ENCODE measurements at places on chromosomes 5 and 9.

DNA sequence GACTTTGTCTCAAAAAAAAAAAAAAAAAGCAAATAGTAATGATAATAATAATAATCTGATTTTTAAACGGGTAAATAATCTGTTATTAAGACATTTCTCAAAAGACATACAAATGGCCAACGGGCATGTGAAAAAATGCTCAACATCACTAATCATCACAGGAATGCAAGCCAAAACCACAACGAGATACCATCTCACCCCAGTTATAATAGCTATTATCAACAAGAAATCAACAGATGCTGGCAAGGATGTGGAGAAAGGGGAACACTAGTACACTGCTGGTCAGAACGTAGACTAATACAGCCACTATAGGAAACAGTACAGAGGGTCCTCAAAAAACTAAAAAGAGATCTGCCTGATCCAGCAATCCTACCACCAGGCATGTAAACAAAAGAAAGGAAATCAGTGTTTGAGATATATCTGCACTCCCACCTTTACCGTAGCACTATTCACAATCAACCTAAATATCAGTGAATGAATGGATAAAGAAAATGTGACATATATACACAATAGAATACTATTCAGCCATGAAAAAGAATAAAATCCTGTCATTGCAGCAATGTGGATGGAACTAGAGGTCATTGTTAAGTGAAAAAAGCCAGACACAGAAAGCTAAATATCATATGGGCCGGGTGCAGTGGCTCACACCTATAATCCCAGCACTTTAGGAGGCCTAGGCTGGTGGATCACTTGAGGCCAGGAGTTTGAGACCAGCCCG, 24.9 kb downstream of the VAV2 start:
- no peak for DNase-seq

- DNase-seq, result no peak
Observed at GRCh38 chr5:153818626-153819025, 220.1 kb downstream of the FAM114A2 start.

- DNase-seq, result peak; percentile 54
Observed at GRCh38 chr5:92518318-92518904, 1062.6 kb downstream of the NR2F1-AS1 start.

- no peak for DNase-seq
Observed at GRCh38 chr9:130663977-130664250, 480 bp upstream of the PRDM12 start.

DNA sequence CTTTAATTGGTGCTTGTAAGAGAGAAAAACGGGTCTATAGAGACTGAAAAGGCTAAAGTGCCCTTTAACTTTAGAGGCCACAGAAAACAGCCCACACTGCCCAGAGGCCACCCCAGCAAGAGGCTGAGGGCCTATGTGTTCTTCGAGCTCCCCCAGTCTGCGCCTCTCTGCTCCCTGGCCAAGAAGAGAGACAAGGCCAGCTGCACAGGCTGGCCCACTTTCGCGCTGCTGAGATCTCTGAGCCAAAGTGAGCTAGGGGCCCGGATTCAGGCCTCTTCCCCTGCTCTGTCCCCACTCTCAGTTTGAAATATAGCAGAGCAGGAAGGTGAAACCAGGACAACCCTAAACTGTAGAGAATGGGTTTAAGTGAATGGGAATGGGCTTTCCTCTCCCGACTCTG, 132.0 kb upstream of the TRIM32 start:
- no peak for DNase-seq

GRCh38 chr9:137127301-137128157, 11.4 kb upstream of the GRIN1 start:
- peak; percentile 86 for DNase-seq

DNA sequence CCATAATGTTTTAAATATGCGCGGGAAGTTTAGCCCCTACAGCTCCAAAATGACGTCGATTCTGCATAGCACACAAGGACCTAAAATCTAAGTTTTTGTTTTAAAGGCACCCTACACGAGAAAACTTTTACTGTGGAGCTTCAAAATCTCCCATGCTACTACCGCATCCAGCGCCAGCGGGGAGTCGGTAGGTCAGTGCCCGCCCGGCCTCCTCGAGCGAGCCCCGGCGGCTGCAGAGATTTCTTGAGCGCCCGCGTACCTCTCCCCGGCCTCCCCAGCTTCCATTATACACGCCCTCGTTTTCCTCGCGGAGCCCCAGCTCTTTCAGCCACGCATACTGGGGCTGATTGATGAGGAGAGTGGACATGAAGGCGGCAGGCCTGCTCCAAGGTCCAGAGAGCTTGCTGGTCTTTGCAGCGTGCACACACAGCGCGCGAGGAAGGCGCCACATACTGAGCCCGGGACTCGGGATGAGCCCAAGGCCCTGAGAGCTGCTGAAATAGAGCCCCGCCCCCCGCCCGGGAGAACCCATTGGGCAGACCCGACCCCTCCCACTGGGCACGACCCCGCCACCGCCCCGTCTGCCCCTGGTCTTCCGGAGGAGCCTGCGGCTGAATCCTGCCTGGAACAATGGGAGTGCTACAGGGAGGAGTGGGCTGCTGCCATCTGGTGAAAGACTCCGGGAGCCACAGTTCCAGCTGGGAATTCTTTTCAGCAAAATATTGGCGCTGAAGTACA, at the start of gene ALDH7A1:
ALDH7A1 (minus strand) TSS at position 472 of the 738 bp plus-strand sequence; CDS start at position 451, 21 bp downstream.
- DNase-seq, result no peak

- DNase-seq, result peak; percentile 34
Observed at GRCh38 chr5:175444060-175444904, at the start of gene DRD1. Gene DRD1, minus strand, starts transcription at chr5:175444182. Its CDS starts 1,083 bp downstream, at chr5:175443099.

GRCh38 chr5:169974121-169974770, 6.0 kb downstream of the INSYN2B start:
- DNase-seq, result no peak

DNA sequence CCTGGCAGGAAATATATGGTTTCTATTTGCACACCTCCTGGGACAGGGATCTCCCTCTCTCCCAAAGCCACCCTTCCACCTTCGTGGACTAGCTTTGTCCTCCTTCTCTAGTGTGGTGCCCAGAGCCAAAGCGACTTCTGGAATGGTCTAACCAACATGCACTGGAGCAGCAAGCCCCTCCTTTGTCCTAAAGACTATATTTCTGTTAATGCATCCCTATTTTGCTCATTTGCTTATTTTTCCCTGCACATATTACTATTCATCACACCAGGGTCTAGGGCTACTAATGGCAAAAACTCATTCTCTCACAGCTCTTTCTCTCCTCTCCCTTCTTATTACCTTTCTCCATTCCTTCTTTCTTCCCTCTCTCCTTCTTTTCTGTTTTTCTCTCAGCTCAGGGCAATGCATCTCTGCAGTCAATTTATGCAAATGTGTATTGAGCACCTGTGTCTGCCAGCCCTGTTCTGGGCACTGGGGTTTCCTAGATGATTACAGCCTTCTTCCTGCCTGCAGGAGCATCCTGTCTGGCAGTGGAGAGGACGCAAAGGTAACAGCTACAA, 2.8 kb upstream of the NEURL1B start:
- no peak for DNase-seq

- no peak for DNase-seq
Observed at GRCh38 chr5:155274484-155274883, 260.9 kb downstream of the KIF4B start.

DNA sequence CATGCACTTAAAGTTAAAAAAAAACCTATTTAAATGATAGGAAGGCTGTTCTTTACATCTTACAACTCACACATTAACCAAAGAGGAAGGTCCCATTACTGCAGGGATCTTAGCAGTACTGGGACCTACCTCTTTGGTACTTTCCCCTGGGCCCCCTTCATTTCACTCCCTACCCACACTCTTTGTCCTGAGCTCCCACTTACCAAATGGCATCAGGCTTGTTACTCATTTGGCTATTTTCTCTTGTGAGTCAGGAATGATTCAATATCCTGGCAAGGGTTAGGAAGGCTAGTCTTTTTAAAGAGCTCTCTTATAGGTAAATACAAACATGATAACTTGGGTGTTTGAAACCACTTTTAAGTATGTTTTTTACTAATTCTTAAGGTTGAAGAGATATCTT, 117.4 kb upstream of the ELL2 start:
- no peak for DNase-seq

GRCh38 chr5:6235726-6236125, 142.6 kb downstream of the MED10 start:
- DNase-seq, result no peak

DNA sequence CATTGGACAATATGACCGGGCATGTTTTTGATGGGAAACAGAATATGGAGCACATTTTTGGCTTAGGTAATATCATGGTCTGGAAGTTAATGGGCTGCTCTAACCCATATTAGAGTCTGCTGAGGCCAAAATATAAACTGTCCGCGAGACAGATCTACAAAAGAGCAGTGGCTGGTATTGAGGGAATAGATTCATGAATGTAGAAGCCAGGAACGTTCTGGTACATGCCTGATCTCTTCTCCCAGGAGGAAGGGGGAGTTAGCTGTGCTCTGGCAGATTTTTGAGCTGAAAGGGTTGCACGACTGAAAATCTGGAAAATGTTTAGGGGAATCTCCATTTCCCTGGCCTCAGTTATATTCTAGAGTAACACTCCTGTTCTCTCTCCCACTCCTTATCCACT, 42.9 kb upstream of the ZFR start:
- no peak for DNase-seq

DNA sequence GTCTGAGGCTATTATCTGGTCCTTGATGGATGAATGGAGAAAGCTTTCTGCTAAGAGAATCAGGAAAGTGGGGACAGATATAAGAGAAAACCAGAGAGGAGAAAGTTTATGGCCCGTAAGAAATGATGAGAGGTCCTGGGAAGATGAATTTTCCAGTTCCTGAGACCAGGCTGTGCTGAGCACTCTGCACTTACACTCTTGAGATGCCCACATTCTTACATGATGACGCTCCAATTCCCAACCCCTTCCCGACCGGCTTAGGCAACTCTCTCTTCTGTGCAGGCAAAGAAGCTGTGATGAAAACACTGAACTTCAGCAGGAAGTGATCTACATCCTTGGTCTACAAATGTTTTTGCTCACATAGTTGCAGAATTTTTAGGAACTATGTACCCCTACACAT, 417.0 kb downstream of the ARHGEF28 start:
- DNase-seq, result no peak

GRCh38 chr5:132782101-132782500, 5.1 kb upstream of the SEPTIN8 start:
- no peak for DNase-seq

GRCh38 chr5:87361536-87362213, 51.1 kb downstream of the CCNH start:
- no peak for DNase-seq

GRCh38 chr5:134099939-134100282, 14.6 kb upstream of the TCF7 start:
- DNase-seq, result no peak

GRCh38 chr9:37284636-37285035, 137.9 kb upstream of the GRHPR start:
- peak; percentile 49 for DNase-seq

DNA sequence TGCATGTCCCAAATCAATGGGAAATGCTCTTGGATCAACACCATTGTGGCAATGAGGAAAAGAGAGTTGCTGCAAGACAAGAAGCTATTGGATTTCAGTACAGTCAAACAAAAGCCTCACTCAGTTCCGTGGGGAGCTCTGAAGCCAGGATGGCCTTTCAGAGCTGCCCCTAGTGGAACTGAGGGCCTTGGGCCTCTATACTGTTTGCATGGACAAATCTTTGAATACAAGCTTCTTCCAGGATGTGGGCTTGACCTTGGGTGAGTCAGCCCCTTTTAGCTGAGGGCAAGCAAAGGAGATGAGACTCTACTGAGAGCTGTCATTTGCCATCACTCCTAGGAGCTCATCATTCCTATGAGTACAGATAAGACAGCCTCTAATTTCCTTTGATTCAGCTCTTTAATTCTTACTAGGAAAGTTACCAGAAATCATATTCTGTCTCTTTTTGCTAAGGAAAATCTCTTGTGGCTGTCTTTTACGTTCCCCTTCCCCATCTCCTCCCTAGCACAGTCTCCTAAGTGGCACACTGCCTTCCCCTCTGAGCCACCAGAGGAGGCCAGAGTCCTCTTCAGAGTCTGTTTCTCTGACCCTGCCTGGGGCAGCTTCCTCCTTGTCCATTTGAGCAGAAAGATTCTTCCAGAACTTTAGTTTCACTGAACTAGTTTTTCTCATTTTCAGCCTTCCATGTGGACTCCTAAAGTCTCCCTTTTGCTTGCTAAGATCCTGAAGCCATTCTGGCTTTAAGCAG, 168.8 kb upstream of the POC5 start:
- DNase-seq, result peak; percentile 12

GRCh38 chr9:96875461-96876142, 21.3 kb upstream of the ZNF782 start:
- DNase-seq, result peak; percentile 85

GRCh38 chr9:81690251-81690851, 1.0 kb upstream of the TLE1 start:
- no peak for DNase-seq

DNA sequence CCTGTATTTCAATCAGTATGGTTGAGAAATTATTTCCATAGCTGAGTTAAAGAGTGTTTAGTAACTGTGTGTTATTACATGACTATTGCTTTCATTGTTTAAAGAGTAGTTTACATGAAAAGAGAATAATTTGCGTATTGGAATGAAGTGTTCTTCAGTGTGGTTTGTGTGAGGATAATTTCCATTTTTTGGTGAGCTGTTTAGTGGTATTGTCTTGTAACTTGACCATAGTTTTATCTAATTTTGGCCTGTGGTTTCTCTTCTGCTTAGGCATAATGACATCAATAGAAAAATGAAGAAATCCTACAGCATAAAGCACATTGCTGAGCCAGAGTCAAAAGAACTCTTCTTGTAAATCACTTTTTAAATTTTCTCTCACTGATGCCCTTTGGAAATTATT, 151.2 kb downstream of the SNCAIP start:
- DNase-seq, result no peak

- no peak for DNase-seq
Observed at GRCh38 chr5:135134691-135135381, 100.8 kb upstream of the PITX1 start.

GRCh38 chr9:98099898-98100297, 19.1 kb downstream of the TRIM14 start:
- DNase-seq, result no peak

GRCh38 chr5:180053061-180053602, 18.4 kb downstream of the RNF130 start:
- DNase-seq, result no peak

- peak; percentile 17 for DNase-seq
Observed at GRCh38 chr5:129096382-129096991, 1.9 kb downstream of the ISOC1 start.

GRCh38 chr5:168443950-168444700, 42.1 kb upstream of the RARS1 start:
- no peak for DNase-seq

GRCh38 chr9:114050646-114051045, 27.5 kb downstream of the AMBP start:
- no peak for DNase-seq

Measured in NAMALWA (cell line).